ENCODE measurements at places on chromosomes 5 and 9.

- DNase-seq = no peak
- H3K36me3 ChIP-seq = no peaks in the 10 kb centered on the region
- H3K27ac ChIP-seq = no peak overlapping the region
- H3K4me3 ChIP-seq = no peak overlapping the region
These were observed 433.6 kb downstream of the PIK3R1 start for GRCh38 chr5:68648944-68649857.

DNA sequence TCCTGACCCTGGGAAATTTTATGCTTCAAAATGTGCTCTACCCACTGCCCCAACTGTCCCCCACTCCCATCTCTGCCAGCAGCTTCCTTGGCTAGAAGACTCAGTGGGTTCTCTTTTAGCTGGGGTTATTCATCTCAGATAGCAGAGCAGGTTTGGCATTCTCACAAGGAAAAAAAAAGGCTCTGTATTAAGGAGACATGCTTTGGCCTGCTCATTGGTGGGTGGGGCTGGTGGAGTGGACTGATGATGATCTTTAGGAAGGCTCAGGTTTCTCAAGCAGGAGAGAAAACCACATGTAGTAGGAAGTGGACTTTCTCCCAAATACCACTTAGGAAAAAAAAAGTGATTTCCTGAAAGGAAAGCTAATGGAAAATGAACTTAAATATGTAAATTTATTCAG lies 279.2 kb upstream of the ZNF462 start:
- DNase-seq = no peak
- H3K4me1 ChIP-seq = no peaks in the 10 kb centered on the region
- no peak overlapping the region for H3K4me3 ChIP-seq
- no peak overlapping the region for H3K27ac ChIP-seq

- no peaks in the 10 kb centered on the region for H3K27me3 ChIP-seq
- DNase-seq = no peak
- H3K27ac ChIP-seq = peak overlapping the region; percentile 18
- no peak overlapping the region for H3K4me3 ChIP-seq
These were observed 5.4 kb upstream of the B4GALT1 start for GRCh38 chr9:33172256-33173238.

GRCh38 chr5:174418809-174419539 lies 305.4 kb upstream of the MSX2 start:
- no peak overlapping the region for H3K27ac ChIP-seq
- peak overlapping the region; percentile 10 for H3K4me3 ChIP-seq
- H3K36me3 ChIP-seq = no peaks in the 10 kb centered on the region
- H3K4me1 ChIP-seq = peaks cover 7% of the 10 kb centered on the region

GRCh38 chr9:70165006-70165602 lies 93.7 kb upstream of the SMC5 start:
- no peaks in the 10 kb centered on the region for H3K4me1 ChIP-seq
- peaks cover 11% of the 10 kb centered on the region for H3K36me3 ChIP-seq
- H3K27me3 ChIP-seq = no peaks in the 10 kb centered on the region
- H3K27ac ChIP-seq = no peak overlapping the region

DNA sequence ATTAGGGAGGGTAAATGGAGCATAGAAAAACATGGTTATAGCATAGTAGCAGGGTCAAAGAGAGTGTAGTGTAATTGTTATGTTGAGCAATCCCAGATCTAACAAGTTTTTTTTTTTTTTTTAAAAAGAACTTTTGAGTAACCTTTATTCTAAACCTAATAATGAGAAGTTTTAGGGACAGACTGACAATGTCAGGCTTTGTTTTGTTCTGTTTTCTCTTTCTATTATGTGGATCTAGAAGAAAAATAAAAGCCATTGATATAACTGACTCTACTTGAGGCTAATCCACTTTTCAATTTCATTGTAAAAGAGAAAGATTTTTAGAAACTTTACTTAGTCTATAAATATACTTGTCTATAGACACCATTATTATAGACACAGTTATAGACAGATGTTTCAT lies 200.0 kb downstream of the FAM170A start:
- no peak overlapping the region for H3K4me3 ChIP-seq
- H3K27me3 ChIP-seq = no peaks in the 10 kb centered on the region
- DNase-seq = no peak
- H3K36me3 ChIP-seq = no peaks in the 10 kb centered on the region
- no peak overlapping the region for H3K27ac ChIP-seq
- no peaks in the 10 kb centered on the region for H3K4me1 ChIP-seq

DNA sequence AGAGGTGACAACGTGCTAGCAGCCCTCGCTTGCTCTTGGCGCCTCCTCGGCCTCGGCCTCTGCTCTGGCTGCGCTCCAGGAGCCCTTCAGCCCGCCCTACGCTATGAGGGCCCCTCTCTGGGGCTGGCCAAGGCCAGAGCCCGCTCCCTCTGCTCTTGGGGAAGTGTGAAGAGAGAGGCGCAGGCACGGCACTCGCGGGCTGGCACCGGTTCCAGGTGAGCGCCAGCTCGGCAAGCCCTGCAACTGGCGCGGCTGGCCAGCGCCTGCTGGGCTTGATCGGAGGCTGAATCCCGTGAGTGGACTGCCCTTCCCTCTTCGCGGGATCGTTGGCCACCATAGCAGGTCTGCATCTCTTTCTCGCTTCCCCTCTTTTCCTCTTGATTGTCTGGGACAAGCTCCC lies 298.0 kb upstream of the PTPRD start:
- H3K4me1 ChIP-seq = no peaks in the 10 kb centered on the region
- no peak overlapping the region for H3K27ac ChIP-seq
- no peak for DNase-seq
- no peak overlapping the region for H3K4me3 ChIP-seq
- no peaks in the 10 kb centered on the region for H3K36me3 ChIP-seq

- no peak overlapping the region for H3K4me3 ChIP-seq
- no peak overlapping the region for H3K27ac ChIP-seq
- no peak for DNase-seq
- no peaks in the 10 kb centered on the region for H3K4me1 ChIP-seq
These were observed 9.6 kb downstream of the QRFP start for GRCh38 chr9:130886981-130887380.

GRCh38 chr5:132055808-132056609 lies 4.4 kb upstream of the IL3 start:
- peak; percentile 24 for DNase-seq
- peaks cover 5% of the 10 kb centered on the region for H3K27me3 ChIP-seq
- H3K4me1 ChIP-seq = no peaks in the 10 kb centered on the region
- no peak overlapping the region for H3K4me3 ChIP-seq
- H3K36me3 ChIP-seq = no peaks in the 10 kb centered on the region

DNA sequence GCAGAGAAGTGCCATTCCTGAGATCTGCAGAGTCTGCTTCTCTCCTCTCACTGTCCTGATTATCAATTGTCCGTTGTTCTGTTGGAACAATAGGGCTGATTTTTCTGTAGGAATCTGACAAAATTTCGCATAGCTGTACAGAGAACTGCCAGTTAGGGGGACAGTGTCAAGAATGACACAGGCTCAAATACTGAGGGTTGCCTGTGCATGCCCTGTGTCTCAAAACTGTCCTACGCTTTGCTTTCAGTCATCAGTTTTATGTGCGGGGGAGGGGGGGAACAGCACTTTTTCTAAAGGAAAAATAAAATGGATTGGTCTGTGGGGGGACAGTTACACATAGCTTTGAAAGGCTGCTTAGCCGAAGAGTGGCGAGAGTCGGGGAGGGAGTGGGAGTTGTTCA lies 248.6 kb downstream of the PDZD2 start:
- H3K36me3 ChIP-seq = no peaks in the 10 kb centered on the region
- H3K27ac ChIP-seq = no peak overlapping the region
- DNase-seq = no peak
- H3K4me3 ChIP-seq = no peak overlapping the region
- peaks cover 23% of the 10 kb centered on the region for H3K4me1 ChIP-seq
- H3K27me3 ChIP-seq = no peaks in the 10 kb centered on the region

DNA sequence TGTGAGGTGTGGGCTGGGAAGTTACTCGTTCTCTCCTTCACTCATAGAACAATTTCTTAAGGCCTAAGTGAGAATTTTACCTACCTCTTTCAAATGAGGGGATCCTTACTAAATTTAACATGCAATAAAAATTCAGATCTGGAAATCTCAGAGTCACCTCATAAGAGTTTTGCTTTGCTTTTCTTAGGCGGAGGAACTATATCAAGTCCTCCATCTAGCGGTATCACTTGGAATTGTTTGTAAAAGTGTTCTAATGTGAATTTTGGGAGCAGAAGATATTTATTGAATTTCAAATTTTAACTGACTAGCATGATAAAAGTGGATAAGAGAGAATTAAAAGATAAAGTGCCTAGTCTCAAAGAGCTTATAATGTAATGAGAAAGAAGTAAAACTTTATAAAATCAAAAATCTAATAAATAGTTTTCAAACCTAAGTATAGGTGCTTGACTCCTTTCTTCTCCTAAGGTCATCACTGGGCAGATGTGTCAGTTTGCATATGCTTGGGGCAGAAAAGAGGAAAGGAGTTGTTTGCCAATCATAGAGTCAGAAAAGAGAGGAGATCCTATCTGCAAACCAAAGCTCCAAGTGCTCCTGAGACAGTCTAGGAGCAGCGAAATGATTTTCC lies 145.7 kb upstream of the DAB2 start:
- no peak overlapping the region for H3K4me3 ChIP-seq
- DNase-seq = no peak
- H3K27me3 ChIP-seq = no peaks in the 10 kb centered on the region
- H3K27ac ChIP-seq = no peak overlapping the region

DNA sequence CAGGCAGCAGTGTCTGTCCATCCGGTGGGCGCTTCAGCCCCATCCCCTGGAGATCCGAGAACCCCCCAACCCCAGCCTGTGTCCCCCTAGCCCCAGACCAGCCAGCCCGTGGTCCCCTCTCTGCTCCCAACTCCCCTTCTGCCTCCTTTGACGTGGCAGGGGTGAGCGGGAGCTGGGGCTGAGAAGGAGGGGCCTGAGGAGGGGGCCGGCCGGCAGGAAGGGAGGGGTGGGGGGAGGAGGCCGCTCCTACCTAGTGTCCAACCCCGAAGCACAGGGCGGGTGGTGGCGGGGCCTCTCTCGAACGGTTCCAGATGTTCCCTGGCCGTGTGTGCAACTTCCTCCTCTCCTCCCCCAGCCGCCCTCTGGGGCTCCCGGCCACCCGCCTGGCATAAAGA lies 31.0 kb downstream of the GOLGA2 start:
- peak overlapping the region; percentile 44 for H3K4me3 ChIP-seq
- H3K27me3 ChIP-seq = no peaks in the 10 kb centered on the region
- H3K36me3 ChIP-seq = no peaks in the 10 kb centered on the region
- H3K4me1 ChIP-seq = peaks cover 16% of the 10 kb centered on the region

GRCh38 chr5:170092455-170093101 lies 13.1 kb upstream of the FOXI1 start:
- H3K4me3 ChIP-seq = no peak overlapping the region
- no peak for DNase-seq
- no peaks in the 10 kb centered on the region for H3K27me3 ChIP-seq
- H3K4me1 ChIP-seq = no peaks in the 10 kb centered on the region
- no peaks in the 10 kb centered on the region for H3K36me3 ChIP-seq
- no peak overlapping the region for H3K27ac ChIP-seq

- no peaks in the 10 kb centered on the region for H3K4me1 ChIP-seq
- no peak overlapping the region for H3K4me3 ChIP-seq
- H3K36me3 ChIP-seq = no peaks in the 10 kb centered on the region
- no peak for DNase-seq
- H3K27me3 ChIP-seq = no peaks in the 10 kb centered on the region
- no peak overlapping the region for H3K27ac ChIP-seq
These were observed 324.8 kb downstream of the PRELID2 start for GRCh38 chr5:145510324-145510723.

DNA sequence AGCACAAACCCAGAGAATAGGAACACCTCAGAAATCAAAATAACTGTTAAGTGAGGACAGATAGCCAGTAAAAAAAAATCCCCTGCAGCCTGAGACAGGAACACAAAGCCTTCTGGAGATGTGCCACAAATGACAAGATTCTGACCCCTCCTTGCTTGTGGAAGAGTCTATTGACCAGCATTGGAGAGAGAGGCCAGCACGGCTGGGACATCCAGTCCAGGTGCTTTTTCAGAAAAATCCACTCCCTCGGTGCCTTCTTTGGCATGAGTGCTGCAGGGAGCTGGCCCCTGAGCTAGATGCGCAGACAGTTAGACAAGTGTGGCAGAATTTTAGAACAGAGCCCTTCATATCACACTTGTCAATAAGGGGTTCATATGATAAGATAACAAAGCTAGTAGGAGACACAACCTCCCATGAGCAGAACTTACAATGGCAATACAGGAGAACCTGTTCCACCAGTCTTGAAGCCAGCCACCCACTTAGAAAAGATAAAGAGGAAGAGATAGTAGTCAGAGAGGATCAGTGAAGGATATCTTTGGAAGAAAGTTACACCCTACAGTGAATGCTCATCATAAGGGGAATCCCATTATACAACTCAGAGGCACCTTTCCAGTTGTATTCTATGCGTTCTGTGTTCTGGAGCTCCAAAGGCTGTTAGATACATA lies 298.4 kb downstream of the TLE1 start:
- H3K27me3 ChIP-seq = no peaks in the 10 kb centered on the region
- H3K27ac ChIP-seq = no peak overlapping the region
- H3K36me3 ChIP-seq = no peaks in the 10 kb centered on the region
- no peak overlapping the region for H3K4me3 ChIP-seq

- no peak overlapping the region for H3K4me3 ChIP-seq
- peaks cover 7% of the 10 kb centered on the region for H3K27me3 ChIP-seq
- H3K36me3 ChIP-seq = no peaks in the 10 kb centered on the region
- H3K27ac ChIP-seq = no peak overlapping the region
- H3K4me1 ChIP-seq = no peaks in the 10 kb centered on the region
These were observed 73.6 kb downstream of the PSD2 start for GRCh38 chr5:139869042-139869790.

- no peaks in the 10 kb centered on the region for H3K36me3 ChIP-seq
- peaks cover 17% of the 10 kb centered on the region for H3K4me1 ChIP-seq
These were observed 10.5 kb upstream of the SHB start for GRCh38 chr9:38079461-38080031.

DNA sequence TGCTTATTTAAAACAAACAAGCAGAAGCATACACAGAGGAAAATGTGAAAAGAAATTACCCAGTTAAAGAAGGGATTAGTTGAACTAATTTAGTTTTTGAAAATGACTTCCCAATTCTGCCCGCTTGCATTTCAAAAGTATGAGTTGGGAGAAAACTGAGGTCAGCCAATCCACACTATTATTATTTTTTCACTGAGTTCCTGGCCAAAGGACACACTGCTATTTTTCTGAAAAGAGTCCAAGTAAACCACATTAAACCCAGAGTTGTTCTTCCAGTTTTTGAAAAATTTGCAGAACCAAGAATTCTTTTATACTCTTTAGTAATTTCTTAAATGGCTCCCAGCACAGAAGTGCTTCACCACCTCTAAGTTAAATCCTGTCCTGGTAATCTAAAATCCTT lies 7.5 kb downstream of the SMU1 start:
- DNase-seq = no peak
- no peak overlapping the region for H3K4me3 ChIP-seq
- peaks cover 100% of the 10 kb centered on the region for H3K36me3 ChIP-seq
- H3K4me1 ChIP-seq = no peaks in the 10 kb centered on the region

- peaks cover 20% of the 10 kb centered on the region for H3K4me1 ChIP-seq
- H3K36me3 ChIP-seq = no peaks in the 10 kb centered on the region
- no peak overlapping the region for H3K4me3 ChIP-seq
- no peaks in the 10 kb centered on the region for H3K27me3 ChIP-seq
These were observed 329.4 kb downstream of the ARRDC3 start for GRCh38 chr5:91053741-91054025.

- H3K27ac ChIP-seq = no peak overlapping the region
- H3K36me3 ChIP-seq = peaks cover 36% of the 10 kb centered on the region
- H3K4me3 ChIP-seq = no peak overlapping the region
- no peak for DNase-seq
- no peaks in the 10 kb centered on the region for H3K27me3 ChIP-seq
These were observed 113.0 kb downstream of the SMARCA2 start for GRCh38 chr9:2128141-2128540.

GRCh38 chr5:51376509-51376908 lies 6.7 kb upstream of the ISL1 start:
- peaks cover 51% of the 10 kb centered on the region for H3K27me3 ChIP-seq
- no peak overlapping the region for H3K27ac ChIP-seq
- no peak overlapping the region for H3K4me3 ChIP-seq
- H3K4me1 ChIP-seq = peaks cover 14% of the 10 kb centered on the region
- no peaks in the 10 kb centered on the region for H3K36me3 ChIP-seq
